ENCODE measurements at places on chromosomes 7 and 10.
A peak's percentile ranks its signal among the peaks of the same experiment; 100 is the strongest.

DNA sequence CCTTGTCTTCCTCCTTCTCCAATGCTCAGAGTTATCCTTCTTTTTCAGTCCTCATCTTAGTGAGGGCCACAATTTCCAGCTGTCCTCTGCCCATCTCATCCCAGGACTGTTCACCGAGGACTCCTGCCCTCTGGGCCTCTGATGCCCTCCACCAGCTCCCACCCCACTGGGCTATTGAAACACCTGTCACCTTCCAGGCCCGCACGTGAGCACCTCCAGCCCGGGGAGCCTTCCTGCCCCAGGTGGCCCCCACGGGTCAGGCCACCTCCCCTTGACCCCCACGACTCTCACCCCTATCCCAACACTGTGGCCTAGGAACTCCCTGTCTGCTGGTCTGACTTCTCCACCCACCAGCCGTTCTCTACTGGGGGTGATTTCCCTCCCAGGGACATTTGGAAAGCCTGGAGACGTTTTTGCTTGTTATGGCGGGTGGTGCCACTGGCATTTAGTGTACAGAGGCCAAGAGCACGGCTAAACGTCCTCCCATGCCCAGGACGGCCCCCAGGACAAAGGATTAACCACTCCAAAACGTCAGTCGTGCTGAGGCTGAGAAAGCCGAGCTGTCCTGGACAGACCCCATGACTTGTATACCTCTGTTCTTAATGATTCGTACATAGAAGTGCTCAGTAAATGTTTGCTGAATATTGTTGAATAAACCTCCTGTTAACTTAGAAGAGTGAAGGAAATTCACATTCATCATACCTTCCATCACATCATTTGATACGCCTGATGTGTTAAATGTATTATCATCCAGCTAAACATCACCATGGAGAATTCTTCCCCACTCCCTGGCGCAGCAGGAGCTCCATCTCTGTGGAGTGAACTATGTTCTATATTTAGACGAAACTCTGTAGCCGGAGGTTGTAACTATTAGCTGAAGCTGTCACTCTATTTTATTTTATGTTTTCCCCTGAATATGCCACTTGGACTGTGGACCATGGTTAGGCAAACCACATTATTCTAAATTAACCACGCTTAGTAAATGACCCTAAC lies 270.1 kb upstream of the SHH start:
- DNase-seq: no peak

DNA sequence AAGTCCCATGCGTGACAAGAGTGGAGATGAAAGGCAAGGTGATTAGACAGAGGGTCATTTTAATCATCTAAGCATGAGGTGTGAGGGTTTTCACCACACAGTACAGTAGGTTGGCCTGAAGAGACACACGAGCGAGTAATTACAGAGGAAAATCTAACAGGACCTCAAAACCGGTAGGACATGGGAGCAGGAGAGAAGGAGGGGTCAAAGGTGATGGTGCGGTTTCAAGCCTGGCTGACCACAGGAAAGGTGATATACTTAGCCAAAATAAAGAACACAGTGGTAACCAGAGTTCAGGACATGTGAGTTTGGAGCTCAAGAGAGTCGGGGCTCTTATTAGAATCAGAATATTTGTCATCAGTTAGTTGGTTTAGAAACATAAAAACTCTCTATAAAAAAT lies 20.0 kb downstream of the GLI3 start:
- DNase-seq: no peak

- no peak for DNase-seq
These were observed 227.1 kb downstream of the AUTS2 start for GRCh38 chr7:69825113-69825972.

DNA sequence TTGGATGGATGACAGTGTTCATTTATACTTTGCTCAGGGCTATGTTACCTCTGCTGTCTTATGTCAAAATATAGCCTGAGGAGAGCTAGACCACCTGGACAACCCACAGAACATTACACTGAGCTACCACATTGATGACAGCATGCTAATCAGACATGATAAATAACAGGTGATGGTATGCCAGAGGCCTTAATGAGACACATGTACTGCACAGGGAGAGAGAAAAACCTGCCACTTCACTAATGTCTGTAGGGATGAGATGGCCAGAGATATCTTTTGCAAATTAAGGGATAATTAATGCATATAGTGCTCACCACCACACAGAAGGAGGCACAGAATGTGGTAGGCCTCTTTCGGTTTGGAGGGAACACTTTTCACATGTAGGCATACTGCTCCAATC lies 1122.6 kb upstream of the POT1 start:
- DNase-seq: no peak

DNA sequence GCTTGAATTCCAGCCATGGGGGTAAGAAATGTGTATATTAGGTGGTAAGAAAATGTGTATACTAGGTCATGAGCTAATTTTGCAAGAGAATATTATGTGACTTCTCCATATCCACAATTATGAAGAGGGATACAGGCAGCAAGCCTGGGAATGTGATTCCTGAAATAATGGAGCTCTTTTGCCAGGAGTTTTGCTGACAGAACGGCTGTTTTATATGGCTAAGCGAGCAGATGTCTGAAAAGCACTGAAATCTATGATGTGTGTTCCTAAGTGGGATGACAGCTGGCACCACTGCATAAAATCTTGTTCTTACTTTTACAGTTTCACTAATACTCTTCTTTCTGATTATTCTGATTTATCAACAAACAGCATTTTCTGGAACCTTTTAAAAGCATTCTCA lies 386.0 kb upstream of the HPS1 start:
- DNase-seq: no peak

DNA sequence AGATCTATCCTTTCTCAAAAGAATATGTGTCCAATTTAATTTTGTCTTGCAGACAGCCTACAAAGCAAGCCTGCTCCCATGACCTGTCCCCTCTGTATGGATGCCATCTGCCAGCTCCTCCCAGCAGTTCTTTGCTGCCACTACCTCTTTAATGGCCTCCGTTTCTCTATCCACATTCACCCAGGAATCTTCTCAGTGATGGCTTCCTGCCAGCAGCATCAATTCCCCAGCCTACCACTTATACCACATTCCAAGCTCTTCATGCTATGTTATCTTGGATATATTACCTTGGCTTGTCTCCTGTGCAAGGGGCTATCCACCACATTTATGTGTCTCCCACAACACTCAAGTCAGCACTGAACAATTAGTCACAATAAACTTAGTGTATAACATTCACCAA lies 133.2 kb downstream of the VPS50 start:
- no peak for DNase-seq

DNA sequence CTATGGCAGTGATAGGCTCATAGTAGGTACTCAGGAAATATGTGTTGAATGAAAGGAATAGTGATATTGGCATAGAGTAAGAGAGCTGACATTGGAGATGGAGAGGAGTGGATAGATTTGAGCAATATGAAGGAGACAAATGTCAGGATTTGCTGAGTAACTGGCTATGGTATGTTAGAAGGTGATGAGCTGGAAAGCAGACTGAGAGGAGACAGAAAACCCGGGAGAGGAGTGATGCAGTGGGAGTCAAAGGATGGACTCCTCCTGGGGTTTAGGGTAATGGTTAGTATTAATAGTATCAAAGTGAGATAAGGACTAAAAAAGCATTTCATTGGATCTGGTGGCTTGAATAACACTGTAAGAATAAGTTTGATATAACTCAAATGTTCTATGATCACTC lies 64.8 kb downstream of the CD36 start:
- no peak for DNase-seq

DNA sequence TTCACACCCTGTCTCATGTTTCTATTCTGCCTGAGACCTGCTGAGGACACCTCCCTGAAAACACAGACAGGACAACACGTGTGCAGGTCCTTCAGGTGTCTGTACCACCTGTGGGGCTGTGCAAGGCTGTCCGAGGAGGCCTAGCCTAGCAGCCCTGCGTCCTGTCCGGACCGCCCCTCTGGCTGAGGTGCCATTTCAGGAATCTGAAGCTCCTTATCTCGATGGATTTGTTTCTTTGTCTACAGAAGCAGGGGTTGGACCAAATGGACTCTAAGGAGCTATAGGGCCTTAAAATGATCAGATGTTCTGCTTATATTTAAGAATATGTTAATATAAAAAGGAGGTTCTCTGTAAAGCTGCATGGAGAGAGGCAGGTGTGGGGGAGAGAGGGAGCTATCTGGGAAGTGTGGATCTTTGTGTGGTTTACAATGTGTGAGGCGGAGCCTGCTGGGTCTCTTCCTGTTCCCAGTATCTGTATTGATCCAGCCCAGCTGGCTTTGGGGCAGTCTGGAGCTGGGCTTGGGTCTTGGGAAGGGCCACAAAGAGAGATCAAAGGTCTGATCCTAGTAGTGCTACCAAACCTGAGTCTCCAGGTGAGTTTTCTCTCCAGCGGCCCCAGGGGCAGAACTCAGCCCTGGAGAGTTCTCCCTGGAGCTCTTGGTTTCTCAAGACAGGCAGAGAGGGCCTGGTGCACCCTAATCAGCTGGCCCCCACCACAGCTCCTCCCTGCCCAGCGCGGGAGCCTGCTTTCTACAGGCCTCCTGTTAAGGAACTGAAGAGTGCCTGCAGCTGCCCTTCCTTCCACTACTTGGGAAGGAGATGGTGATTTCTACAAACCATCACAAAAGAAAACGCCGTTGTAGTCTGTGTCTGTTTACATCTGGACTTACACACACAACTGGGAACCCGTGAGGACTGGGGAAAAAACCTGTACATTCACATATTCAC lies 3.4 kb upstream of the MNX1 start:
- no peak for DNase-seq

DNA sequence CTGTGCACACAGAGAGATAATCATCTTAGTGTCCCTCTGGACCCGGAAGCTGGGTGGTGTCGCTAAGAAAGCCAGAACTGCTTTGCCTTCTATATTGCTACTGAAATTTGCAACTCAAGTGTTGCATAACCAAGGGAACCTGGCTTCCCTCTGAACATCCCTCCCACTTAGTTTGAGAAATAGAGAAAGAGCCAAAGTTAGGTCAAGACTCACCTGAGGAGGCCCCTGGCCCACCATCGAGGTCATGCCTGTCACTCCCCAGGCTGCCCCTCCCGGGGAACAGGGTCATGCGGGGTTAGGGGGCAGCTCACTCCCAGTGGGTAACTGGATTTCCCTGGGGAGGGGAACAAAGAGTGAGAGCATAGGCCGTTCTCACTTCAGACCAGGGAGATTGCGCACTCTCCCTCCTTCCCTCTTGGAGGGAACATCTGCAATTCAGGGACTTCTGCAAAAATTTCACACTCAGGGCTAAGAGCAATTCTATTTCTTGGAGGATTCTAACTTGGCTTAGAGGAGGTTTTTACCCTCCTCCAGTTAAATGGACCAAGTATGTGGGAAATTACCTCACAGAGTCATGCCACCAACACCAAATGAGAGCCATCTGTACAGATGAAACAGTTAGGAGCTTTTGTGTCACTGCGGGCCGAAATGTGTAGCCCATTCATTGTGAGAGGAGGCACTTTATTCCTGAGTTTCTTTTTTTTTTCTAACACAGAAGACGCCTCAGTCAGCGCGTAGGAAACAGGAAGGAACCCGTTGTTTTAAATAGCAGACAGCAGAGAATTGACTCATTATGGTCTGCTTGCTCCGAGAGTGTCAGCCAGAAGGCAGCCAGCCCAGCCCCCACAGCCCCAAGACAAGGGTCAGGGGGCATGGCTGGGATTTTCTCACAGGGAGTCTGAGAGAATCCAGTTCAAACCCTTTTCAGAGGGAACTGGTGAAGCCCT lies 221.3 kb downstream of the ARHGAP12 start:
- DNase-seq: peak; percentile 11

- no peak for DNase-seq
These were observed 6.5 kb downstream of the LBX1 start for GRCh38 chr10:101222683-101223273.

DNA sequence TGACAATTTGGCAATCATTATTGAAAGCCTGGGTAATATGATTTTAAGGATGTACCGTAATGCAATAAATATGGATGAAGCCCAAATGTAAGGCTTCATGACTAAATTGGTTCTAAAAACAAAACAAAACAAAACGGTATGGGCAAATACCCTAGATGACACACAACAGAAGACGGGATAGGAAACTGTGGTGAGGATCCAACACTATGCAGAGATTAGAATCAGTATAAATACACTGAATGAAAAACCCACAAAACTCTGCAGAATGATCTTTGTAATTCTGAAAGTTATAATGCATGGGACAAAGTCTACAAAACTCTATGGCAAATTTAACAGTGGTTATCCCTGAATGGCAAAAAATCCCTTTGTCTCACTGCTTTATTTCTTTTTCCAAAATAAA lies 57.6 kb downstream of the MALSU1 start:
- peak; percentile 66 for DNase-seq

GRCh38 chr10:11483201-11484148 lies 128.0 kb downstream of the USP6NL start:
- no peak for DNase-seq

GRCh38 chr10:33506838-33507661 lies 172.6 kb upstream of the NRP1 start:
- no peak for DNase-seq

- no peak for DNase-seq
These were observed 199.6 kb downstream of the CXCL12 start for GRCh38 chr10:44185315-44185666.

DNA sequence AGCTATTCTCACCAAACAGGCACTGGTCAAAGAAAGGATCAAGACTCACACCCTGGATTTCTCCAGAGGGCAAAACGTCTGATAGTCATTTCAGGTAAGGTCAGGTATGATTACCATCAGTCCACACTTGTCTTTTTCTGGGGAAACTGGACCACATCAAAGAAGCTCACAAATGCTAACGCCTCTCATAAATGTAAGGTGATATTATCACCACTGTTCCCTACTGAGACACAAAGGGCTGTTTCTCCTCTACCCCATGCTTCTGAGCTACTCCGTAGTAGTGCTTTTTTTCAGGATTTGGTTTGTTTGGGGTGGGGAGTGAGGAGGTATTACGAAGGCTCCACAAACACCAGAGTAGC lies 51.6 kb downstream of the CREB3L2 start:
- DNase-seq: no peak

DNA sequence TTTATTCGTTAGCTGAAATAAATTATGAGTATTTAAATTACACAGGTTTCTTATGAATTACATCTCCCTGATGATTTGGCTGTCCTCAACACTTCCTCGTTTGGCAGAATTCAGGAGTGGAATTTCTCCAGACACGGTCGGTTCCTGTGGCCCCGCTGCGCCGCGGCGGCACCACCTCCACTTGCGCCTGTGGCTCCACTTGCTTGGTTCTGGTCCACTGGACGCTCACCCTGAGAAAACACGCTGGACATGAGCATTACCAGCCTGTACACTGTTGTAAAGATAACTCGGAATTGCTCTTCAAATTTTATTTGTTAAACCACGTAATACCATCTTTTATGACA lies 85.3 kb downstream of the ZNF33B start:
- no peak for DNase-seq

GRCh38 chr7:142859829-142860228 lies 5.0 kb downstream of the EPHB6 start:
- no peak for DNase-seq

DNA sequence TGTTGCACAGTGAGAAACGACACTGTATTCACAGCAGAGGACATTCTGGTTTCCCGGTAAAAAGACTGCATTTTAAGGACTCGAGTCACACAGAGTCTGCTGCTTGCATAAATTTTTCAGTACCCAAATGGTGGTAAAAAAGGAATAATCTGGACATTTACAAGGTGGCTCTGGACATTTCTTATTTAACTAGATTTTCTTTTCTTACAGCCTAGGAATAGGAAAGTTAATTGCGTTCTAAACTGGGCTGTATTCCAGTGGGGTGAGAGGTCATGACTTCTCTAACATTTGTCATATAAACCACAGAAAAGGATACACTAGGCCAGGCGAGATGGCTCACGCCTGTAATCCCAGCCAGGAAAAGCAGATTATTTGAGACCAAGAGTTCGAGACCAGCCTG lies 237.5 kb upstream of the KLF6 start:
- DNase-seq: no peak

Data from Jurkat, Clone E6-1 (cell line).